ENCODE measurements at places on chromosomes 3 and 15.

- no peak for DNase-seq
Measured at GRCh38 chr15:90557186-90558084, 27.7 kb downstream of the CRTC3 start.

- DNase-seq, result no peak
Measured at GRCh38 chr15:45084163-45084562, 29.8 kb downstream of the DUOX2 start.

DNA sequence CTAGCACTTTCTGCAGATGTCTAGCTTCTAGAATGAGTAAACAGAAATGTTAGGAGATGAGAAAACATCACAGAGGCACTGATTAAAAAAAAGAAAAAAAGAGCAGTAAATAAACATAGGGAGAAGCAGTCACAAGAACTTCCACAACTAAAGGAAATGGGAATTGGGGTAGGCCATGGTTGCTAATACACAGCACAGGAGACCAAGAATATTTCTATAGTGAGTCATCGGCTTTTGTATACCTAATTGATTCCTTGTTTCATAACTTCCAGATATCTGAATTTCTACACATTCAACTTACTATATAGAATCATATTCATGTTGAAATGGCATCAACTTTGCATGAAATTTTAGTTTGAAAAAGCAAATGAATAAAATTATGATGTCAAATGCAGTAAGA lies 47.3 kb upstream of the TCF12 start:
- no peak for DNase-seq

- DNase-seq, result no peak
Measured at GRCh38 chr3:129305592-129306091, 27.0 kb downstream of the HMCES start.

- DNase-seq, result no peak
Measured at GRCh38 chr3:65595222-65596028, 443.3 kb downstream of the MAGI1 start.

GRCh38 chr3:126104742-126105605 lies 21.1 kb upstream of the SLC41A3 start:
- no peak for DNase-seq

DNA sequence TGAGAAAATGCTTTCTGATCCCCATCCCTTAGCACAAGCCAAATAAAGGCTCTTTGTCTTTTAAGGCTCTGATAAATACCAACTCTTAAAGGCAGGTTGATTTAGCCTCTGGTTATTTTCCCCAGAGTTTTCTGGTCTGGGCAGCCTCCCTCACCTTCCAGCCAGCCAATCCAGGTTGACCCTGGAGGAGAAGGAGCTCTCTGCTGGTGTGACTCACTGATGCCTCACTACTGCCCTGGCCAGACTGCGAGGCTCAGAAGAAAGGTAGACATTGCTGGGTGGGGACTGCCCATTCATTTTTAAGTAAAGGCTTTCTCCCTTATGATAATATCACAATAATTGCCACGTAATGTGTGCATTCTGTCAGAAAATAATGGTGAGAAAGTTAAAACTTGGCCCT lies 37.1 kb downstream of the SLCO3A1 start:
- DNase-seq, result no peak

GRCh38 chr3:54215521-54215920 lies 93.2 kb downstream of the CACNA2D3 start:
- no peak for DNase-seq

DNA sequence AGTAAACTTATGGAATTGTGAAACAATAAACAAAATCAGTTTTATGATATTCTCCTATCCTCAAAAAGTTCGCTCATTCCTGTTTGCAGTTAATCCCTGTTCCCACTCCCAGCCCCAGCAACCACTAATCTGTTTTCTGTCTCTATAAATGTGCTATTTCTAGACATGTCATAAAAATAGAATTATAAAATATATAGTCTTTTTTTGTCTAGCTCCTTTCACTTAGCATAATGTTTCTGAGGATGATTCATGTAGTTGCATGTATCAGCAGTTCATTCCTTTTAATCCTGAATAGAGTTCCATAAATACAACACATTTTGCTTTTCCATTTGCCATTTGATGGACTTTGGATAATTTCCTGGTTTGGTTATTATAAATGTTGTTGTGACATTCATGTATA lies 140.0 kb downstream of the KCNAB1 start:
- DNase-seq, result no peak

- no peak for DNase-seq
Measured at GRCh38 chr3:69309814-69310213, 76.1 kb downstream of the FRMD4B start.

DNA sequence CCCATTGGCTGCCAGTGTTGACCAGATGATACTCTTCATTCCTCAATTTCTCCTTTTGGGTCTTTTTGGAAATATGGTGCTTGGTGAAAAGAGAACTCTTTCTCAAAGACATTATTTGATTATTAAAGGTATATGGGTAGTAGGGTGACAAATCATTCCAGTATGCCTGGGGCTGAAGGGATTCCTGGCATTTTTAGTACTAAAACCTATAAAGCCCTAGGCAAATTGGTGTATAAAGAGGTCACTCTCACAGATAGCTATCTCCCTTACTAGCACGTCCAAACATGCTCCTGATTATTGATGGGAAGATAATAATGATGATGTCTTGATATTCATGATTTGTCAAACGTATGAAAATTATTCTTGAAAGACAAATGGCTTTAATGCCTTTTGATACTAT lies 1.1 kb downstream of the GABRR3 start:
- DNase-seq, result no peak

DNA sequence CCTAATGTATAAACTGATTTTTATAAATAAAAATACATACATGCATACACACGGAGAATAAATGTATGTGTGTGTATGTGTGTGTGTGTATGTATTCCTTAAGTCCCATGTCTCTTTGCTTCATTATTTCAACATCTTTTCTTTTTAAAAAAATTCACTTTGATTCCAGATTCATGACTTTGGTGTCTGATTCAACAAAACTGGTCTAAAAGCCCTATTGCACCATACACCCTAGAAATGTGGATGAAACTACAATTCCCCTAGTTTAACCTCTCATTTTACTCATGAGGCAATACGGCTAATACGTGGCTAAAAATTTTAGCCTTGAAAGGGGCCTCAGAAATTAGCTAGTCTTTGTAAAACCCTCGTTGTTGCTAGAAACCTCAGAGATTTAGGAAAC lies 228.1 kb downstream of the ADAMTS9 start:
- no peak for DNase-seq

DNA sequence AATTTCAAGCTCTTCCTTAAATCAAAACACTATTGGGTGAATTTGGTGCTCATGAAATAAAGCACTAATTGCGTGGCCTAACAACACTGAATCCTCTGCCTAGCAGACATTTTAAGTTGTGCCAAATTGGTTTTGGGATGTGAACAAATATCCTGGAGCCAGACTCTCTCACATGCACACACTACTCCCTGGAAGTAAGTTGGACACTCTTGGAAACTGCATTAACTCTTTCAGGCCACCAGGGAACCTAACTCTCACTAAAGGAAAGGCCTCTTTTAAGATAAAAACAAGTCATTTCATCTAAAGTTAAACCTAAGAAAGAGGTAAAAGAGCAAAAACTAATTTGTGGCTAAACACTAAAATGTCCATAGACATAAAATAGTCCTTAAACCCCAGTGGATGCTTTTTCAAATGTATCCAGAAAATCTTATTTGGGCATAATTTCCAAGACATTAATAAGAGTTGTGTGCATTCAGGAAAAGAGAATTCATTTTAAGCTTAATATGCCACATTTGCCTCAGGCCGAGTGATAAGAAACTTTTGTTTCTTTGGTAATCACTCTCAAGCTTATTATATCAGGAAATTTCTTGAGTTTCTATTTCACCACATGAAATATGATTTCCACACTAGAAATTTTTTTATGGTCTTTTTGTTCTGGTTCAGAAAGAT lies 61.8 kb downstream of the ZBTB20 start:
- no peak for DNase-seq

- DNase-seq, result no peak
Measured at GRCh38 chr15:44697014-44697413, 14.1 kb downstream of the PATL2 start.

- peak; percentile 43 for DNase-seq
Measured at GRCh38 chr15:84773716-84774115, 25.3 kb downstream of the ZNF592 start.

- DNase-seq, result no peak
Measured at GRCh38 chr15:49815526-49815925, 194.7 kb downstream of the DTWD1 start.

DNA sequence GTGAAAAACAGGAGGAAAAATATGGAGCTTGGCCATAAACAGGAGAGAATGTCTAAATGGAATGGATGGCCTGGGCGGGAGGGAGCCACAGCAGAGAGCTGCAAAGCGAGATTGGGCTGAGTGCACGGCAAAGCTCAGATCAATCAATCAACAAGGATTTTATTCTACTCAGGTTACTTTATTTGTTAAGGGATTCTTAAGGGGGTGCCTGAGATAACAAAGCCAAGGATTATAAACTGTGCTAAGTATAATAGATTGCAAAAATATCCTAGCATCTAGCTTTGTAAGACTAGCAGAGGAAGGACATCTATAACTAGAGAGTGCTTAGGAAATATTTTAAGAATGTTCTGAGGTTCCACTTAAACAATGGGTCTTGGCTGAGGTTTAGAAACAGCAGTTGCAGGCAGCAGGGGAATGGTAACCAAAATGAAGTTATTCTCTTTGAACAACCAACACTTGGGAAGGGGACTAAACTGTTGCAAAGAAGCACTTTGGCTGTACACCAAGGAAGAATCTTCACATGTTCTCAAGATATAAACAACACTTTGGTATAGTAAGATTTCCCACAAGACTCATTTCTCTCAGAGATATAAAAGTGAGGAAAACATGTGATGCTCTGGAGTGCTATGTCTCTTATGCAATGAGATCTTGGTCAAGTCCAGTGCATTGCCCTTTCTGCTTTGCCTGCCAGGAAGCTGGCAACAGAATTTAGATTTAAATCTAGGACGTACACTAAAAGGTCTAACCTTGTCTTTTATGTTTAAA lies 35.5 kb downstream of the TMEM212 start:
- DNase-seq, result no peak

- DNase-seq, result no peak
Measured at GRCh38 chr15:77533578-77534430, 98.9 kb downstream of the LINGO1 start.

DNA sequence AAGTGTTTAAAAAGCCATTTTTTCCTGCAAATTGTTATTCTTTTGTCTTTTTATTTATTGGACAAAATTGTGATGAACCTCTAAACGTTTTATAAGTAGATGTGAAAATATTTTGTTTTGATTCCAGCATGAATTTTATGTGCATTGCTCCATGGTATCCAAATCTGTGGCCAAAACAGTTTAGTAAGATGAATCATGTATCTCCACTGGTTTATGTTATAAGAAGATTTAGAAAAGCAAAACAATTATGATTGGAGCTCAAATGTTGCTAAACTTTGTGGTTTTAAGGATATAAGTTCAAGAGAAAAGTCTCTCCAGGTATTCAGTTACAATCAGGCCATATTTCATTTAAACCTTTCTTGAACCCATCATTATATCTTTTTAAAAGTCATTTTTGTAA lies 80.9 kb downstream of the NECTIN3 start:
- DNase-seq, result no peak

DNA sequence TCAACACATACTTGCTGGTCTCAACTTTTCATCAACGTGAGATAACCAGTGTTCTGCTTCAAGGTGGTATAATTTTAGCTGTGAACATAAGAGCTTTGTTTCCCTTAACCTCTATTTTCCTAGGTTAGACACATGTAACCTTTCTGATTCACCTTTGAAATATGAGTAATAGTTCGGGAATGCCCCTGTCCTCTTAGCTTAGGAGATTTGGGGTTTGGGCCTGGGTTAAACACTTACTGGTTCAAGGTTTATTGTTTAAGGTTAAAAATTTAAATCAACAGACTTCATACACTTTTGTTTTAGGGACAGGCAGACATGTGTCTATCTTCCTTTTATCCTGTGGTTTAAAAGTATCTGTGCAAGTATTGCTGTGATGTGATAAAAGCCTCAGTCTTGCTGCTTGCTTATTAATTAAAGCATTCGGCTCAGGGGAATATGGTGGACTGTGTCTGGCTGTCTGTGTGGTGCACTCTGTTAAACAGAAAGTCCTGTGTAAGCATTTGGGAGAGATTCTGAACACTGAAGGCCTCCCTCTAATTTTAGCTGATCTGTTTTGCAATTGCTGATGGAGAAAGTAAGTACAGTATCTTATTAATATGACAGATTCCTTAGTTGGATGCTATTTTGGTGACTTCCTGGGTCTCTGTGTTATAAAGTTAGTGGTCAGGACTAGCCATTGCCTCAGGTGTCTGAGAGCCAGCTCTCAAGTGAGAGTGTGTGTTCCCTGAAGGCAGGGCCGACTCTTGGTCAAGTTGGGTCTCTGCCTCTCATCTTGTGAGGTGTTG lies 81.8 kb downstream of the USP13 start:
- DNase-seq, result no peak

- DNase-seq, result no peak
Measured at GRCh38 chr3:73449774-73450173, 175.0 kb downstream of the PDZRN3 start.

GRCh38 chr15:91625506-91625905 lies 228.0 kb upstream of the SLCO3A1 start:
- no peak for DNase-seq

- DNase-seq, result no peak
Measured at GRCh38 chr15:47908950-47909670, 191.8 kb downstream of the SEMA6D start.

- DNase-seq, result no peak
Measured at GRCh38 chr3:165883863-165884478, 46.7 kb upstream of the BCHE start.

DNA sequence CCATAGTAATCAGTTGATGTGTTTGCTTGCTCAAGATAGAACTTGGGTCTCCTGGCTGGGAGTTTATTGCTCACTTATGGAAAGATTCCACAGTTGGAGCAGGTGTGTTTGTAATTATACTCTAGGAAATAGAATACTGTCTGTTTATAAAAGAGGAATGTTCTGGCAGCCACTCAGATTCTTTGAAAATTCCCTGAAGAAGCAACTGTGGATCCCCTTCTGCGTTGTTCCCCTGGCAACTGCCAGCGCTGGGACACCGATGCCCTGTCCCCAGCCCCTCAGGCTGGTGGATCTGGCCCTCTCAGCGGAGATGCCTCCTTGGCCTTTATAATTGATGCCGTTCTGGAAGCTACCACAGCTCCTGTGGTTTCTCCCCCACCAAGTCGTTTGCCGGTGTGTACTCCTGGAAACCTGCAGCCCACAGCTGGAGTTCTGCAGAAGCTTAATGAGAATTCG lies 225.9 kb downstream of the ITPR1 start:
- no peak for DNase-seq

DNA sequence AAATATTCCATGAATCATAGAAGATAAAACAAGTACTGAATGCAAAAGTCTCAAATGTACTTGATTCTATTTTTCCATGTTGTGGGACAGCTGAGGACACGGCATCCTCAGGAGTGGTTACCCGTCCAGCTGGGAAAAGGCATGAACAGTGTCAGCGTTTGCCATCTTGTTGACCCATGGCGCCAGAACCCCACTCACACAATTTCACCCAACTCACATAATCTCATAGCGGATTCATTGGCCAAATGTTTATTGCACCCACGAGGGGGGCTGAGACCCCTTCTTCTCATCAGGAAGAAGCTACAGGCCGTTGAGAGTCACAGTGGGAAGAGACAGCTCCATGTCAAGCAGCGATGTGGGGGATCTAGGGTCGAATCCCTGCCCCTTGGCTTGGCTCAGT lies 72.9 kb downstream of the OCA2 start:
- no peak for DNase-seq
